Spinal cord (tissue), 10 donors: ENCODE measurements at places on chromosomes 11 and 22.

- no peak for DNase-seq
These were observed 2.7 kb downstream of the POU2AF1 start for GRCh38 chr11:111376181-111376871.

- no peak for DNase-seq
These were observed 323.4 kb downstream of the SOX6 start for GRCh38 chr11:16032974-16033373.

GRCh38 chr11:126893796-126894195, 106.8 kb downstream of the KIRREL3 start:
- no peak for DNase-seq

DNA sequence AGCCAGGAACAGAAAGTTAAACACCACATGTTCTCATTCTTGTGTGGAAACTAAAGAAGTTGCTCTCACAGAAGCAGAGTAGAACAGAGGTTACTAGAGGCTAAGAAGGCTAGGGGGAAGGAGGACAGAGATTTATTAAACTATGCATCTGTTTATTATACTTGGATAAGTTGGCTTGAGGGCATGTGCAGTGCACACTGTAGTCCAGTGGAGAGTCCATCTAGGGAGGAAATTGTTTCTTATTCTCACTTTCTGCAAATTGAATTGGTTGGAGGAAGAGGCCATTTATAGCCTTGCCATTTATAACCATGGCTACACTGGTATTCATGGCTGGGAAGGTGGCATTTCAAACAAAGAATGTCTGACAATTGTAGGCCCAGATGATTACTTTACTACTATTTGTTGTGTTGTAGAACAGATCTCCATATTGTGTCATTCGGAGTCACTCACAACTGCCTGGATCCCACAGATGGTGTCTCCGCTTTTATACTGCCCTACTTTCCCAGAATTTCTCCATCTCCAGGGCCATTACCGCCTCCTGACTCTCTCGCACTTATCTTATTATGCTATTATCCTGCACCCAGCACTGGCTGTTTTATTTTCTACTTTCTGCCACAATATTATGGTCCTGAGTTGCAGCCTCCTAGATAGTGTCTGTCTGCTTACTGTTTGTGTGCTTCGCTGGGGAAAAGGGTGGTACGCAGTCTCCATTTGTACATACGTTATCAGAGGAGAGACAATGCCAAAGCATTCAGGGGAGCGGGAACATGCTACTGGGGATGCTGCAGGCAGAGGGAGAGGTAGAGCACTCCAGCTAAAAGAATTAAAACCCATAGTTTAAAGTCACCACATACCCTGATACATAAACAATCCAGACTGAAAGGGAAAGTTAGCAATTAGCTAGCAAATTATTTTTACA, 169.3 kb upstream of the BLID start:
- DNase-seq: no peak

DNA sequence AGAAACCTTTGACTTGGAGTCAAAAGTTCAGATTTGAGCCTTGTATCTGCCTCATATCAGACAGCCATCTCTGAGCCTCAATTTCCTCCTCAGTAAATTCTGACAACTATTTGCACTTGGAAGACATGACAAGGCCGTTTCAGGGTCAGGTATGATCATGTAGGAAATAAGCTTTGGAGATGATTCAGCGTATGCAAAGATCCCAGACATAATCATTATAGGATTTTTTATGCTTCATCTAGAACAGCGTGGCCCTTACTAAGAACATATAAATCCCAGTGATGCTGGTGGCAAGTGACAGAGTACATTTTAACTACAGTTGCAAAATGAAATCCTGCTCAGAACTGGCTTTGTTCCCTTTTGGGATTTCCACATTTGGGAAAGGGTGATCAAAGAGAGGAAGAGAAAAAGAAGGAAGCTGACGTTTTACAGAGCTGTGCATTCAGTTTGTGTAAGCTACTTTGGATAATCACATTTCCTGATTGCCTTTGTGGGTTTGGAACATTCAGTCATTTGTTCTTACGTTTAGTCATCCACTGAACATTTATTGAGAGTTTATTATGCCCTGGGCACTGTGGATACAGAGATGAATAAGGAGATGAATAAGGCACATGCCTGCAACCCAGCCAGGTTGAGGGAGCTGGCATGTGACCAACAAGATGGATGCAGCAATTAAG, 81.9 kb upstream of the HEPHL1 start:
- DNase-seq: no peak

GRCh38 chr22:37224757-37225420, 12.6 kb upstream of the SSTR3 start:
- no peak for DNase-seq

- no peak for DNase-seq
These were observed 29.9 kb upstream of the MALAT1 start for GRCh38 chr11:65468874-65469333.

DNA sequence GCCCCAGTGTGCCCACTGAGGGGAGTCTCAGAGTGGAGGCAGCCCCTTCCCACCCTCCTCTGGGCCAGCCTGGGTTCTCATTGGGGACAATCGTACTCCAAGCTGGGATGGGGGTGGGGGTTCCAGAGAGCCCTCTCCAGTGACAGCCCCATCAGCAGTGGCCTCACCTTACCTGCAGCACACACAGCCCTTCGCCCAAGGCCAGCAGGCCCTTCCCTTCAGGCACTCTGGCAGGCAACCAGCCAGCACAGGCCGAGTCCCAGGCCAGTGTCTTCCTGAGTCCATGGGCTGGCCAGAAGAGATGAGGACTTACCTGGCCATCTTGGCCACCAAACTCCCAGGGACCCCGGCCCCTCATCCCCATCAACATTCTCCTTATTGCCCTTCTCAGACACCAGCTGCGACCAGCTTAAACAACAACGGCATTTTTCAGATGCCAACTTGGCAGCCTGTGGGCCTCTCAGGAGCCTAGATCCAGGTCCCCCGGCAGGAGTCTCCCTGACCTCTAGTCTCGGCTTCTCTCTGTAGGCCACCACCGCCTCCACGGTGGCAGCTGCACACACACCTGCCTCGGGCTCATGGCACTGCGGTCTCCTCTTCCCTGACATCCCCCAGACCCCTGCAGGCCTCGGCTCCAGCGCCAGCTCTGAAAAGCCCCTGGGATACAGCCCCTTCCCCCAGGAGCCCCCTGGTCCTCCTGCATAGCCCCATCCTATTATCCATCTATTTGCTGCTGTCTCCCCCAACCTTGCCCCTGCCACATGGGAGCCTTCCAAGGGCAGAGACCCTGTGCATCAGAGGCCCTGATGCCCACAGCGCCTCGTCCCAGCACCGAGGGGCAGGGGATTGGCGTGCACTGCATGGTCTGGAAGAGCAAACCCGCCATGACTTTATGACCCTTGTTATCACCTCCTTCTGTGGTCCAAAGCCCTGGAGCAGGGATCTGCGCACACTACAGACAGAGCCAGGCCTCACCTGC, 111.2 kb upstream of the FGF3 start:
- no peak for DNase-seq

GRCh38 chr22:43736651-43737050, 75.5 kb downstream of the EFCAB6 start:
- DNase-seq: no peak

DNA sequence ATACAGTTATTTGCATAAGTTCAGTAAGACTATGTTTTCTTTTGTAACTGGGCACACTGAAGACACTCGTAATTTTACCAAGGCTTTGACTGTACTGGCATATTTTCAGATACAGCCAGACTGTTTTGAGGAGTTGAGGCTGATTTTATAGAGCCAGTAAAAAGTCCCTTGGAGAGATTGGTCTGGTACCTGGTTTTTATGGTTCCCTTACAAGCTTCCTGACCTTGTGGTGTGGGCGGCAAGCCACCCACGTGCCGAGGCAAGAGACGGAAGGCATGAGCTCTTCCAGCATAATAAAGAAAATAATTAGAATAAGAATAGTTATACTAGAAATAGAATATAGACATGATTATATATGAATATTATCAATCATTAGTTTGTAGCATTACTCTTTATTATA, 11.3 kb upstream of the GSTP1 start:
- DNase-seq: no peak

DNA sequence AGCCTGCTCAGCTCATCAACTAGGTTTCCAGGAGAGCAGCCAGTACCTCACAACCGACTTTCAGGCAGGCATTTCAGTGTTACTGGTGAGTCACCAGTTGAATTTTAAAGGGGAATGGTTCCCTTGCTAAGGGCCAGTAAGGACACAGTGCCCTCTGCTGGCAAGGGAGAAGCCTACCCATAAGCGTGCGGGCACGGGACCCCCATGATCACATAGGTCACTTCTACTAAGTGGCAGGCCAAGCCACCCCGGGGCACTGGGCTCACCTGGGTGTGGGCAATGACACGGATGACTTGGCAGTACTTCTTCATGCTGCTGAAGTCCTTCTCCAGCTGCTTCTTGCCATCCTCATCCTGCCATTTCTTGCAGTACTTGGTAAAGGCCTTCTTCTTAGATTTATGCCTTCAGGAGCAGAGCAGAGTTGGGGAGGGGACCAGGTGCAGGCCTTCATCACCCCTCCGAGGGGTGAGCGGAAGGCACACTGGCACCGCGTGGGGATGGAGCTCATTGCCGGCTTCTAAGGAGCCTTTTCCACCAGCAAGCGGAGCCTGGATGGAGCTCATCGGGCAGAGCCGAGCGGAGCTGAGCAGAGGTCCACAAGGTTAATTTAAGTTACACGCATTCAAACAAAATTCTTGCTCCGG, 2.9 kb downstream of the RPL3 start:
- DNase-seq: no peak

GRCh38 chr11:113417428-113417827, 29.8 kb downstream of the ANKK1 start:
- no peak for DNase-seq

DNA sequence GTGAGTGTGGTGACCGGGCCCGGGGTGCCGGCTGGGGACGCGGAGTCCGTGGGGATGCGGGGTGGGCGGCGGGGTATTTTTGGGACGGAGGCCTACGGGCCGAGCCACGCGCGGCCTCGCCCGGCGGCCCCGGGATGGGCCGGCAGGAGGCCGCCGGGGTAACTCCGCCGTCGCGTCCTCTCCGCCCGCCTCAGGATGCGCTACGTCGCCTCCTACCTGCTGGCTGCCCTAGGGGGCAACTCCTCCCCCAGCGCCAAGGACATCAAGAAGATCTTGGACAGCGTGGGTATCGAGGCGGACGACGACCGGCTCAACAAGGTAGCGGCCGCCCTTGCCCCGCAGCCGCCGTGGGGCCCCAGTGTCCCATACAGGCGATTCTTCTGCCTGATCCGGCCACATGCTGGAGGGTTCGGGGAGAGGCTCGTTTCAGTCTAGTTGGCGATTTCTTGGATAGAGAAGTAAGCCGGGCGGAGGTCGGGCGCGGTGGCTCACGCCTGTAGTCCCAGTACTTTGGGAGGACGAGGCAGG, 337 bp downstream of the RPLP2 start:
- DNase-seq: no peak

DNA sequence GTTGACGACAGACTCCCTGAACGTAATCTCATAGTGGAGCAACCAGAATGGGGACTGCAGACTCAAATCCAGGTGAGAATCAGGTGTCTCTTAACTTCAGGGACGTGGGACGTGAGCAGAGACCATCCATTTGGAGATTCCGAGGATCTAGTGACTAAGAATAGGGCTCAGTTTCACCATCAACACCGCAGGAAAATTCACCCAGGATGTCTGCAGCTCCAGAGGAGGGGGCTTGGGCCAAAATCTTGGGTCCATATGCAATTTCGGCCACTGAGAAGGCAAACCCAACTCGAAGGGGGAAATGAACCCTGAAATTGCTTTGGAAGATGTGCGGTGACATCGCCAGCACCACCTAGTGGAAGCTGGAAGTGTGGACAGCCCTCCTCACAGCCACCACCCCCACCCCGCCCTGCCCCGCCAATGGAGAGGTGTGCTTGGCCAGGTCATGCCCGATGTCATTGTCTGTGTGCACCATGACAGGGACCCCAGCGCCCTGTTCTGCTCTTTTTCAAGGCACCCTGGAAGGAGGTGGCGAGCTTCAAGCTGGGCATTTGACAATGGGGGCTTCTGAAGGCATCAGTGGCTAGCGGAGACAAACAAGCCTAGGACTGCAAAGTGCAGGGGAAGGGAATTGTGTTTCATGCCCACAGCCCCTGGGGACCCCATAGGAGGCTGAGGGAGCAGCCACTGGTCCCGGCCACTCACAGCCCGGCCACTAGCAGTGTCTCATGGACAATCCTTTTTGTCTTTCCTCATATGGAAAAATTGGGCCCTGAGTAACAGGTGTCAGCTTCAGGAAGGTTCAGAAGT, 24.8 kb downstream of the APOL1 start:
- DNase-seq: peak; percentile 26

- DNase-seq: no peak
These were observed 15.8 kb downstream of the LINC01488 start for GRCh38 chr11:69497221-69497787.

DNA sequence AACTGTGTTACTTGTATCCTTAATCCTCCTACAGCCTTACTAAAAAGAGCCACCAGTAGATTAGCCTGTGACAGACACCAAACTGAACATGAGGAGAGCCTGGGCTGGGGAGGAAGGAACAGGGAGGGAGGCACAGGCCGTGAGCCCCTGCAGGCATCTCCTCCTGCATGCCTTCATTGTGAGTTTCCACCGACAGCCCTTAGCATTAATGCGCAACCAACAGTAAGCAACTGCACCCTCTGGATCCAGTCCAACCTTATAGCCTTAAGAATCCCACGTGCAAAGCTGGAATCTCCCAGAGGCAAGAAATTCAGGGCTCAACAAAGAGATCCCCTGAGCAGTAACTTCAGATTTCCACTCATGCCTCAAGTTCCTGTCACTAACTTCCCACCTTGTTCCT, 84.6 kb downstream of the ETS1 start:
- DNase-seq: no peak

DNA sequence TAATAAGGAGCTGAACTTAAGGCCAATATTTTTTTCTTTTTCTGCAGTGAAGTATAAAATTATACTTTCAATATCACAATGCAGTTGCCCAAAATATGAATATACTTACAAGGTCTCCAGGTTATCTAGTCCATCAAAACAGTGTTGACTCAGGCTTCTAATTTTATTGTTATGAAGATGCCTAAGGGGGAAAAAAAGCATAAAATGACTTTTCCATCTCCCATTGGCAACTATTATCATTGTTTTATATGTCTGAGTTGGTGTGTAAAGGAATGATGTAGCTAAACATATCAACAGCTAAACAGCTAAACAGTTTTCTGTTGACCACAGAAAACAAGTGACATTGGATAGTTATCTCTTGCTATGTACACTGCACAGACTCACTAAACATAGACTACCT, 21.2 kb upstream of the CCDC34 start:
- DNase-seq: no peak

DNA sequence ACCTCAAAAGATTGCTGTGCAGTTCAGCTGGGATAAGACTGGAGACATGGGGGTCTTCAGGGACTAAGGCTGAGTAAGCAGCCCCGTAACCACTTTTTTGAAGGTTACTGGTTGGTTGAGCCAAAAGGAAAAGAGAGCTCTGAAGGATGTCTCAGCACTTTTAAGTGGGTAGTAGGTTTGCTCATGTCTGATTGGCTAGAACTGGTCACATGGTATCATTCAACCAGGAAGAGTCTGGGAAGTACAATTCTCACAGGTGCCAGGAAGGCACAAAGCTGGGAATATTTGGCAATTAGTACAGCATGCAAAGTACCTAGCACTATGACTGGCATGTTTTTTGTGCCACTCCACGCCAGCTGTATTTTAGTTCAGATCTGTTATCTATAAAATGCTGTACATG, 58.1 kb downstream of the SNX19 start:
- no peak for DNase-seq

GRCh38 chr11:46463701-46464421, 72.3 kb upstream of the CHRM4 start:
- no peak for DNase-seq

- DNase-seq: no peak
These were observed 30.7 kb downstream of the FGF4 start for GRCh38 chr11:69744435-69744834.

- no peak for DNase-seq
These were observed 118.3 kb downstream of the WT1 start for GRCh38 chr11:32316858-32317642.

GRCh38 chr22:44444341-44445306, 53.4 kb downstream of the RTL6 start:
- no peak for DNase-seq
